ENCODE measurements at places on chromosomes 1 and 21.

DNA sequence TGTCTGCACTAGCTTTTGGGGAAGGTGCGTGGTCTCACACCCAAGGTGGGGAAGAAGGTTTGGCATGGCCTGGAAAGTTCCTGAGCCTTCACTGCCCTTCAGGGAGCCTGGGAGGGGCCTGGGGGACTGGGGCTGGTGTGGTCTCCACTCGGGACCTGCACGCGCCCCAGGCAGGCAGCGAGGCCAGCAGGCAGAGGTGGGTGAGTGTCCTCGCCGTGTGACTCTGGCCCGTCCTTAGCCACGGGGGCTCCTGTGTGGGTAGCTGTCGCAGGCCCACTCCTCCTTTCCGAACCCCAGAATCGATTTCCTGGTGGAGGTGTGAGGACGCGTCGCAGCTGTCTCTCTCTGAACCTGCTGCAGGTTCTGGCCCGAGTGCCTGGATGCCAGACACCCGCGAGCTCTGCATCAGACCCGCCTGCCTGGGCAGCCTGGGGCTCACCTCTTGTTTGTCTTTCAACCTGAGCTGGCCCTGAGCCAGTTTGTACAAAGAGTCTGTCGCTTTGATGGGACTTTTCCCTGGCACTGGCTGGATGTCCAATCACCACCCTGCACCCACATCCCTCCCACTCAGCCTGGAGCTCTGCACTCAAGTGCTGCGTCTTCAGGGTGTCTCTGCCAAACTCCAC is 36.0 kb upstream of the SLC19A1 start:
- no peak for DNase-seq

GRCh38 chr21:40445349-40445921 is 401.5 kb downstream of the DSCAM start:
- DNase-seq, result no peak

GRCh38 chr1:164880644-164881043 is 321.7 kb downstream of the PBX1 start:
- no peak for DNase-seq

DNA sequence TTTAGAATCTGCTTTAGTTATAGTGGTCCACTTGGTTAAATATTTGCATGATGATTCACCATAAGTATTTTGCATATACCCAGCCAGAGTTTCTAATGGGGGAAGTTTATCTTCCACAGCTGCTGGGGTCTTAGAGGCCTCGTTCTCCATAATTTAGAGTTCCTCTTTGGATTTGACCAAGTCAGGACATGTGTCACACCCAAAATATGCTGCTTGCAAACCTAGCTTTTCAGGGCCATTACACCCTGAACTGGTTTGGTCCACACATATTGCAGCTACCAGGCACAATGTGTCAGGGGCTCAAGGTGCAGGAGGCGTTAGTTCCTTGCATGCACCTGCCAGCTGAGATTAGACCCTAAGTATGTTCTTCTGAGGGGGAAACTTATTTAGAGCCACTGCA is 17.1 kb upstream of the FMO4 start:
- DNase-seq, result no peak

DNA sequence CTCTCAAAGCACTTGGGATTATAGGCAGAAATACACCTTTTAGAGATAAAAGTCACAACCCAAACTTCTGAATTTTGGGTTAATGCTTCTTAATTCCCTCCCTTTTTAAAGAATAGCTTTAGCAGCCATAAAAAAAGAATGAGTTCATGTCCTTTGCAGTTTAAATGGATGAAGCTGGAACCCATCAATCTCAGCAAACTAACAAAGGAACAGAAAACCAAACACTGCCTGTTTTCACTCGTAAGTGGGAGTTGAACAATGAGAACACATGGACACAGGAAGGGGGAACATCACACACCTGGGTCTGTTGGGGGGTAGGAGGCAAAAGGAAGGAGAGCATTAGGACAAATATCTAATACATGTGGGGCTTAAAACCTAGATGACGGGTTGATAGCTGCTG is 55.8 kb downstream of the SLC27A3 start:
- DNase-seq, result no peak

DNA sequence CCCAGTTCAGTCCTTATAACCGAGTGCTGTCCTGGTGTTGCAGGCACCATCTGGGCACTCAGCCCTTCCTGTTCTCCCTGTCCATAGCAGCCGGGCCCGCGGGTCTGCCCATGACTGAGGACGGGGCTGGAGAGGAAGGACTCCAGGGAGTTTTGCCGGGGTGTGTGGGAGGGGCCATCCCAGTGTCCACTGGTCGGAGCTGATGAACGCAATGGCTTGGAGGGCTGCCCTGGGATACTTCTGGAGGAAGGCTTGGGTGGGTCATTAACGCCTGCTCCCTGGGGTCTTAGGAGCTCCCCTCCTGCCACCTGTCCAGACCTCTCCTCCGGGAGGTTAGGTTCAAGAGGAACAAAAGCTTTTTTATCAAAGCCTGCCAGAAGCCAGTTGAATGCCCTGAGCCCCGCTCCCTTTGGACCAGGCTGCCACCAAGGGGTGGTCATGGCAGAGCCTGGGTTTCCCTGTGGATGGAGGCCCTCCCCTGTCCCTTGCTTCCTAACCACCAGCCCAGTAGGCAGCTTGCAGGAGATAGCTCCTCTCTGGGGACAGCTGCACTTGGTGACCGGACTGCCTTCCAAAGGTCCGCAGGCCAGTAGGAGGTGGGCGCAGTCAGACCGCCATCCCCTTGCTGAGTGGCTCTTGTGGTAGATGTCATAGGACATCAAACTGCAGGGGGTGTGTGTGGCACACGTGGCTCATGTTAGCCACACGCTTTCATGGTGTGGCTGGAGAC is 61.3 kb downstream of the TRIM11 start:
- no peak for DNase-seq

DNA sequence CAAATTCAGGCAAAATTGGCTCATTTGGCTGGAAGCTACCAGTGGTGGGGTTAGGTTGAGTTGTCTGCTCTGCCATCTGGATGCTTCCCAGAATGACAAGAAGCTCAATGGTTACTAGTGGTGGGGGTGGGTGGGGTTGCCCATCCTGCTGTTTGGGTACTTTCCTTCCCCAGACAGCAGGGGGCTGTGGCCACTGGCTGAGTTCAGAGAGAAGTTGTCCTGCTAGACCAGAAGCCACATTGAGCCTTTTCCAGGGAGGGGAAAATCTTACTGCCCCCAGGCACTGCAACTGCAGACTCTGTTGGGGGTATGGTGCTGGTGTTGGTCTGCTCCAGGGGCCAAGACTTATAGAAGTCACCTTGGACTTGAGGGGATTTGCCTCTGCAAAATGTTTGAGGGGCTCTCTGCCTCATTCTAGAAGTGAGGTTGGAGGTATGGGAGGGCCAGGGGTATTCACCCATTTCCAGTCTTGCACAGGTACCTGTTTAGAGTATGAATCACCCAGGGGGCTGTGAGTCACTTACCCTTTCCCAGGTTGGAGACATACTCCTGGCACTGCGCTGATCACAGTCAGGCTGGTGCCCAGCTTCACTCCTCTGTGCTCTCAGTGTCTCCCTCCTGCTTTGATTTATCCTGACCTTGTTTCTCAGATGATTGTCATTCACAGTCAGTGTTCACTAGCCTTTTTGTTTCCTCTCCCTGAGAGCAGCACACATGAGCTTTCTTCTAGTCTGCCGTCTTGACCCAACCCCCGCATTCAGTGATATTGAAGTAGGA is 89.1 kb upstream of the NEGR1 start:
- DNase-seq, result no peak

GRCh38 chr1:20279509-20279908 is 11.2 kb upstream of the VWA5B1 start:
- no peak for DNase-seq

DNA sequence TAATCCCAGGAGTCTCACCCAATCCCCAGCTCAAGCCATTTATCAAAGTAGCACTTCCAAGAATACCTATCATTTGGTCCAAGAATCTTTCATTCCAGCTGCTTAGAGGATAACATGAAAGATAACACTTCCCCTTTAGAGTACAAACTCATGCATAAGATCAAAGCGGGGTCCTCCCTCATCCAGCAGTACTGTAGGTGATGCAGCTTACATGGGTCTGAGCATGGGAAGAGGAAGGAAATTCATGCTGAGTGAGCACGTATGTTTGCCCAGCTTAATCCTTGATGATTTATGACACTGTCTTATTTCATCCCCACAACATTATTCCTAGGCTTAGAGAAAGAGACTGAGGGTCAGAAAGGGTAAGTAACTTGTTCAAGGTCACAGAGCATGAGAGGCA is 167.1 kb upstream of the GJB5 start:
- no peak for DNase-seq

- DNase-seq, result no peak
Measured at GRCh38 chr1:161768986-161769672, 3.0 kb downstream of the ATF6 start.

DNA sequence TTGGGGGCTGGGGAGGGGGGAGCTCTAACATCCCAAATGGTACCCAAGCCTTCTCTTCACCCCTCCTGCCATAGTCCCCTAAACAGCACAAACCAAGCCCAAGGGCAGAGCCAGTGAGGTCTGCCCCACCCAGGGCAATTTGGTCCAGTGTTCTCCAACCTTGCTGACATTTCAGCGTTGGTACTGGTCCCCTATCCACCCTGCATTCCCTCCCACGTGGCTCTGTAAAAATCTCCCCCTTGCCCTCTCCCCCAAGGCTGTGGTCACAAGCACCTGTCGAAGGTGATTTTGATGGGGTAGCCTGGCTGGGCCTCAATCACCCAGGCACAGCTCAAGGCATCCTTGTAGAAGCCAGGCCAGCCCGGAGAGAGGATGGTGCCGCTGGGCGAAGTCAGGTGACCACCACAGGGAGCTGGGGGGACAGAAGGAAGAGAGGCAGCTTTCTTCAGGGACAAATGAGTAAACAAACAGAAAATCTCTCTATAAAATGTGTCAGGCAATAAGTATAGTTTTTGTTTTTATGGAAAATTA is 137.5 kb upstream of the HMGB4 start:
- DNase-seq, result no peak

DNA sequence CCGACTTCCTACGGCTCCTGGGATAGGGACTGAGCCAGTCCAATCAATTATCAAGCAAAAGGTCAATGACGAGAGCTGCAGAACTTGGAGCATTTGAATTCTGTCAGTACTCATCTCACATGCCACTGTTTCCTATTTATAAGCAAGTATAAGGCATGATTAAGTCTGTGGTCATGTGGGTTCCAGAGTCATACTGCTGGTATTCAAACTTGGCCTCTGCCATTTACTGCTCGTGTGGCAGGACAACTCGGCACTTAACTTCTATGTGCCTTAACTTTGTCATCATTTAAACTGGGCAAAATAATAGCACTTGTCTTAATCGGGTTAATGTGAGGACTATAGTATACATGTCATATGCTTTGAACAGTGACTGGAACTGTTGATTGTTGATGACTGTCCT is 44.9 kb upstream of the TNFSF18 start:
- DNase-seq, result no peak

- no peak for DNase-seq
Measured at GRCh38 chr21:31470896-31471694, 127.0 kb upstream of the TIAM1 start.

GRCh38 chr1:203360547-203361185 is 9.7 kb upstream of the FMOD start:
- DNase-seq, result no peak

- peak; percentile 96 for DNase-seq
Measured at GRCh38 chr1:55816456-55817426, 601.6 kb upstream of the USP24 start.

DNA sequence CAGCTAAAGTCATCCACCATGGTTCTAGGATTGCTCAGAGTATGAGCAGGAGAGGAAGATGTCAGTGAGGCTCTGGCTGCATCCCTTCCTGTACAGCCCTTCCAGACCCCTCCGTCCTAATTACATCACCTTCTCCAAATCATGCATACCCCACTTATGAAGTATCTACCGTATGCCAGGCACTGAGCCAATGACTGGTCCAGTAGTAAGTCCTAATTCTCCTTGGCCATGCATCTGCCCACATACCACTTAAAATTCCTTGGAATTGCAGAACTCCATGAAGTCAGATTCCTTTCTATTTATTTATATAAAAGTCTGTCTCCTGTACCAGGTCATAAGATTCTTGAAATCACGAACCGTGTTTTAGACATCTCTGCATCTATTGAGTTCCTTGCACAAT is 106.1 kb downstream of the SEC16B start:
- no peak for DNase-seq

DNA sequence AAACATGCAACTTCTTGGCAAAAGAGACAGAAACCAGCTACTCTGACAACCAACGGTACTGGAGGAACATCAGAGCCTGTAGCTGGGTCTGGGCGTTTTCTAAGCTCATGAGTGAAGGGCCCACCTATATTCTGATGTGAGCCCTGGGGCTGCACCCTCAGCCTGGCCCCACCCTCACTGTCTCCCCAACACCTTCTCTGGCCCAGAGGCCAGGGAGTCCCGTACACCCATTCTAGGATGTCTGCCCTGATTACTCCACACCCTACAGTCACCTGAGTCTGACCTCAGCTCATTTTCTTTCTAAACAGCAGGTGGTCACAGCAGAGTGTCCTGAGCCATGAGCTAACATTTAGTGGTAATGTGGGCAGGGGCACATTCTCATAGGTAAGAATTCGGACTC is 439.2 kb downstream of the MATN1 start:
- no peak for DNase-seq

GRCh38 chr1:171468120-171468750 is 17.1 kb upstream of the PRRC2C start:
- DNase-seq, result no peak

- DNase-seq, result no peak
Measured at GRCh38 chr1:110443451-110443850, 7.5 kb upstream of the PROK1 start.

GRCh38 chr1:150236614-150237100 is 745 bp upstream of the ANP32E start:
- DNase-seq, result peak; percentile 46

DNA sequence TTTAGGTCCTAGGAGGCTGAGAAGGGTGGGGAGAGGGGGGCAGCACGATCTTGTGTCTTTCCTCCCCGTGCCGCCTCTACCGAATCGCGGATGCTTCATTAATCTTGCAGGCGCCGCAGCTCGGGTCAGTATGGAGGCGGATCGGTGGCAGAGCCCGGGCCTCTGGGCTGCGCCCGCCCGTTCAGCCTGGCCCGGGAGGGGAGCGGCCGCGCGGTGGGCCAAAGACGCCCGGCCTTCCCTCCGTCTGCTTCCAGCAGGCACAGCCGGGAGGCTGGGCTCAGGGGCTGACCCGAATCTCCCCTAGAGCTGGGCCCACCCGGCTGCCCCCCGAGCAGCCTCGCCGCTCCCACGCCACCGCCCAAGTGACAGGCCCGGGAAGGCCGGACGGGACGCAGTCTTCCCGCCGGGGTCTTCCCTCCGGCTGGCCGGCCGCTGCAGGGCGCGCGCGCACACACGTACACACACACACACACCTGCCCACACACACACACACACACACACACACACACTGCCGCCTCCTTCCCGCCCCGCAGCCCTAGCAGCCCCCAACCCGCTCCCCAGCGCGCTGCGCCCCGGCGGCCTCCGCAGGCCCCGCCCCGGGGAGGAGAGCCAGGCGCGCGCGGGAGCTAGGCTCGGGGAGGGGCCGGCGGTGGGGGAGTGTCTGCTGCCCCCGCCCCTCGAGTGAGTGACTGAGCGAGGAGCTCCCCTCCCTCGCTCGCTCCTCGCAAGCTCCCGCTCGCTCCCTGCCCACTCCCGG is at the start of gene C1orf21:
Gene C1orf21, plus strand, starts transcription at position 718 of the 757 bp plus-strand sequence. CDS start 90,481 bp downstream, outside the sequence.
- no peak for DNase-seq
